Fibroblast of skin of left biceps (primary cell): ENCODE measurements at places on chromosomes 16 and 17.

GRCh38 chr16:2333772-2334379, 6.7 kb downstream of the ABCA3 start:
- no peak for DNase-seq

DNA sequence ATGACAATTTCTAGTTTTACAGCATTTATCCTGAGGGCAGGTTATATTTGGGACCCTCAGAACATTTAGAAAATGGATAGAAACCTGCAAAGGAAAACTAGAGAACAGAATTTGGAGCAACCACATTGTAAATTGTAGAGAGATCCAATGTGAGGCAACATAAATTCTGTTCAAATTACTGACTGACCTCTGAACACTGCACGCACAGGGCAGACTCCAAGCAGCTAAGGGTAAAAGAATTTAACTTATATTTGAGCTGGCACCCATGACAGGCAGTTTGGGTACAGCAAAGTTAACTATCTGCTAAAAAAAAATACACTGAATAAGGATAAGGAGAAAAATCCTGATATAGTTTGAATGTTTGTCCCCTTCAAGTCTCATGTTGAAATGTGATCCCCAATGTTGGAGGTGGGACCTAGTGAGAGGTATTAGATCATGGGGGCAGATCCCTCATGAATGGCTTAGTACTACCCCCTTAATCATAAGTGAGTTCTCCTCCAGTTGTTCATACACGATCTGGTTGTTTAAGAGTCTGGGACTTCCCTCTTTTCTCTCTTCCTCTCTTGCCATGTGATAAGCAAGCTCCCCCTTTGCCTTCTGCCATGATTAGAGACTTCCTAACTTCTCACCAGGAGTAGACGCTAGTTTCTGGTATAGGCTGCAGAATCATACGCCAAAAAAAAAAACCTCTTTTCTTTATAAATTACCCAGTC, 75.7 kb downstream of the FBXL20 start:
- DNase-seq, result no peak

DNA sequence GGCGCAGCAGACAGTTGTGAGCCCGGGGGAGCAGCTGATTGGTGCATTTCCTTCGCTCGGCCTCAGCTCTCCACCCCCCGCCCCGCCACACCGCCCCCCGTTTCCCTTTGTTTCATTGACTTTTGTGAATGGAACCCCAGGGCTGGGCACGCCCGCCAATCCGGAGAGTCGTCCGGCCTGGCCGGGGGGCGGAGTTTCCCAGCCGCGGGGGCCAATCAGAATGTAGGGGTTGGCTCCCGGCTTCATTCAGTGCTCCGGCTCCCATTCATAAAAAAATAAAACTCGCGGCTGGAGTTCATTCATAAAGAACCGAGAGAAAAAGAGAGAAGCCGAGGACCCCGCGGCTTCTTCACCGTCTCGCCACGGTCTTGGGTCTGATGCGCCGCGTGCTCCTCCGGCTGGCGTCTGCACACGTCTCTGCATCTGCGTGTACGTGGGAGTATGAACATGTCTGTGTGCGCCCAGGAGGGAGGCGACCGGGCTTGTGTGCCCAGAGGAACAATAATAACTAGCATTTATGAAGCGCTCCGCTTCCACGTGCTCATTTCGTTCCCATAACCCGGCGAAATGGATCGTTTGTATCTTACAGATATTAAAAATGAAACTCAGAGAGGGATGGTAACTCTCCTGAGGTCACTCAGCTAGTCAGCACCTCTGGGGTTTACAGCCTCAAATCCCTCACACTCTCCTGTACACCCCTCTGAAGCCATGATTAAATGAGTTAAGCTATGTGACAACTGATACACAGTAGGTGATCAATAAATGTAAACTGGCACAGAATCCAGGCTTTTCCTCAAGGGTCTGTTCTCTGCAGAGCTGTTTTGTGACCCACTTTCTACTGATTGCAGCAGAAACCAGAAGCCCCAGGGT, at the start of gene ETV4:
Gene ETV4 (minus strand): TSS at position 22 of the 870 bp plus-strand sequence. CDS start 723 bp downstream, outside the sequence.
- DNase-seq, result peak; percentile 79

GRCh38 chr16:51113236-51114125, 37.6 kb downstream of the SALL1 start:
- no peak for DNase-seq

GRCh38 chr17:56451629-56452028, 141.9 kb upstream of the NOG start:
- no peak for DNase-seq
